ENCODE measurements at places on chromosomes 2 and 18.
A peak's percentile ranks its signal among the peaks of the same experiment; 100 is the strongest.

DNA sequence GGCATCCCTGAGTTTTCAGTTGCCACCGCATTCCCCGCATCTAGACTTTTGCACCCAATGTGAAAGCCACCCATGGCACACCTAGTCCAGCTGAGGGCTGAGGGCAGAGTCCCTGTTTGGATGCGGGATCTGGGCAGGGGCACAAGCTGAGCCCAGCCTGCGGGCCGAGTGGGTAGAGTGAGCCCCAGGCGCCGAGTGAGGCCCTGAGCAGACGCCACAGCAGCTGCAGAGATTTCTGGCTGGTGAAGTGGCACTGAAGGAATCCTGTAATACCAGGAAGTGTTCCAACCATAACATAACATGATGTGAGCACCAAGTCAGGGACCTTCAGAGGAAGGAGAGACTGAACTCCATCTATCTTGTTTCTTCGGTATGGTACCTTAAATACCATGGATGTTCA, 27.7 kb upstream of the FRZB start:
- no peak for DNase-seq

DNA sequence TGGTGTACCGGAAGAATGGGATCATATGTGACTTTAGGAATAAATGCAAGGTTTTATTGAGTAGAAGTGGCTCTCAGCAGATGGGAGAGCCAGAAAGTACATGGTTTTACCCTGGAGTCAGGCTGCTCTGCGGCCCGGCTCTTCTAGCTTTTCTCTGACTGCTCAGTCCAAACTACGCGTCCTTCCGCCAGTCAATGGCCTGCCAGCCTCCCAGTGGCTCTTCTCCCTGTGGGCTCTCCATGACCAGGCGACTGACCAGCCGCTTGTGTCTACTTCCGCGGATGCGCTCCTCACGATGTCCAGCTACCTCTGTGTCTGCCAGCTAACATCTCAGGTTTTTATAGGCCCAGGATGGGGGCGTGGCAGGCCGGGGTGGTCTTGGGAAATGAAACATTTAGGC, 220.4 kb downstream of the VAPA start:
- DNase-seq: no peak

DNA sequence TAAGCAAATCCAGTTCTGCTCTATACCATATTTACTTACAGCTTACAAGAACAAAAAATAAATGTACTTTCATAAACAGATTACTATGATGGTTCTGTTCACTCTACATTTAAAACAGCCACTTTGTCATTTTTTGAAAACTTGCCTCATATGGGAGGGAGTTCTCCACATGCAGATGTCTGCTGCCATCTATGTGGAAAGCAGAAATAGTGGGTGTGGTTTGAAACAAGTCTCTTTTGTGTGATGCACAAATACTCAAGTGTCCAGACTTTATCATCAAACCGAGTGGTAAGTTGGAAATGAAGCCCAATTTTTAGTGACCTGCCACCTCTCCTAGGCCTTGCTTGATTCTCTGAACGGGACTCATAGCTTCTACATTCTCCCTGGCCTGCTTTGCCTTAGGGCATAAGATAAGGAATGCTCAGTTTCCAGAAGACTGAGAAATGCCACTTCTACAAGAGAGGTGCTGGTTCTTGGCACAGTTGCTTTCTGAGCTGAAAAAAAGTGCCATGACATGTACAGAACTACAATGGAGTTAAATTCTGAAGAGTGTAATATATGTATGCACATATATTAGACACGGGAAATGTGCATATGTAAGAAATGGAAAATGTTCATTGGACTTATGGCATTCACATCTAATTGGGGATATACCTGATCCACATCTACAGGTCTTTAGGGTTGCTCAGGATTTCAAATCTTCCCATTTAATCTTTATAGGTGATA, 221.0 kb downstream of the SLC8A1 start:
- DNase-seq: peak; percentile 4

GRCh38 chr18:11096839-11097750, 52.3 kb downstream of the PIEZO2 start:
- no peak for DNase-seq

DNA sequence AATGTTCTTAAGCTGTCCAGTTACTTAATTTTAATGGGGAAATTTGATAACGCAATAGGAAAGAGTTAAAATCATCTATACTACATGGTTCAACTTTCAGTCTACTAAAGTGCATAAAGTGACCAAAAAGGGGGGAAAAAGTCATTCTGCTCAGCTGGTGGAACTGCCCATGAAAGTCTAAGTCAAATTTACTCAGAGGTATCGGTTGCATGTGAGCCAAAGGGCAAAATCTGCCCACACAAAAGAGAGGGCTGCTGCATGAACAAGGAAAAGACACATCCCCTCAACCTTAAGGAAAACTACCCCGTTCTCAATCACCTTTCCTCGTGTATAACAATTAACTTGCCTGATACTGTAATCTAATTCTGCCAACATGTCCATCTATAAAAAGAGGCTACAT, 126.1 kb downstream of the TCF4 start:
- no peak for DNase-seq

GRCh38 chr2:202030691-202031090, 3.0 kb upstream of the FZD7 start:
- no peak for DNase-seq

GRCh38 chr2:344811-345210, 56.9 kb upstream of the ALKAL2 start:
- no peak for DNase-seq

GRCh38 chr2:200770847-200771246, 40.9 kb upstream of the BZW1 start:
- DNase-seq: no peak

- no peak for DNase-seq
These were observed 701.0 kb downstream of the DCDC2C start for GRCh38 chr2:4404363-4404762.

- no peak for DNase-seq
These were observed 49.6 kb upstream of the IGFBP2 start for GRCh38 chr2:216583606-216584005.

- peak; percentile 58 for DNase-seq
These were observed 136.4 kb downstream of the HDAC4 start for GRCh38 chr2:239264492-239264837.

- peak; percentile 46 for DNase-seq
These were observed 71.3 kb upstream of the FN1 start for GRCh38 chr2:215507136-215507535.

All from hematopoietic multipotent progenitor cell treated with erythropoietin and hydrocortisone succinate and interleukin-3 and kit ligand, for 4 days (in vitro differentiated cells).